ENCODE measurements at places on chromosomes 12 and 14. TPM values are rescaled to one million over a fixed set of nuclear protein-coding genes. Genes with fewer than 3 reads are reported as not detected.

DNA sequence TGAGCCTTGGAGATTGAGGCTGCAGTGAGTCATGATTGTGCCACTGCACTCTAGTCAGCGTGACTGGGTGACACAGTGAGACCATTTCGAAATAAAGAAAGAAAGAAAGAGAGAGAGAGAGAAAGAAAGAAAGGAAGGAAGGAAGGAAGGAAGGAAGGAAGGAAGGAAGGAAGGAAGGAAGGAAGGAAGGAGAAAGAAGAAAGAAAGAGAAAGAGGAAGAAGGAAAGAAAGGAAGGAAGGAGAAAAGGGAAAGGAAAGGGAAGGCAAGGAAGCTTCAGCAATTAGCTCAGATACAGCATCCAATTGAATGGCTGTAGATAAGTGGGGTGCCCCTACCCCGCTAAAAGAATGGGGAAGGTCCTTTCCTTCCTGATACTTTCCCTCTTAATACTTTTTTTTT, 9.5 kb upstream of the NAA30 start:
- no peak for DNase-seq

GRCh38 chr12:11895421-11896078, 175.2 kb upstream of the BCL2L14 start:
- no peak for DNase-seq

- no peak for DNase-seq
Measured at GRCh38 chr12:4133029-4133428, 140.5 kb upstream of the CCND2 start.

DNA sequence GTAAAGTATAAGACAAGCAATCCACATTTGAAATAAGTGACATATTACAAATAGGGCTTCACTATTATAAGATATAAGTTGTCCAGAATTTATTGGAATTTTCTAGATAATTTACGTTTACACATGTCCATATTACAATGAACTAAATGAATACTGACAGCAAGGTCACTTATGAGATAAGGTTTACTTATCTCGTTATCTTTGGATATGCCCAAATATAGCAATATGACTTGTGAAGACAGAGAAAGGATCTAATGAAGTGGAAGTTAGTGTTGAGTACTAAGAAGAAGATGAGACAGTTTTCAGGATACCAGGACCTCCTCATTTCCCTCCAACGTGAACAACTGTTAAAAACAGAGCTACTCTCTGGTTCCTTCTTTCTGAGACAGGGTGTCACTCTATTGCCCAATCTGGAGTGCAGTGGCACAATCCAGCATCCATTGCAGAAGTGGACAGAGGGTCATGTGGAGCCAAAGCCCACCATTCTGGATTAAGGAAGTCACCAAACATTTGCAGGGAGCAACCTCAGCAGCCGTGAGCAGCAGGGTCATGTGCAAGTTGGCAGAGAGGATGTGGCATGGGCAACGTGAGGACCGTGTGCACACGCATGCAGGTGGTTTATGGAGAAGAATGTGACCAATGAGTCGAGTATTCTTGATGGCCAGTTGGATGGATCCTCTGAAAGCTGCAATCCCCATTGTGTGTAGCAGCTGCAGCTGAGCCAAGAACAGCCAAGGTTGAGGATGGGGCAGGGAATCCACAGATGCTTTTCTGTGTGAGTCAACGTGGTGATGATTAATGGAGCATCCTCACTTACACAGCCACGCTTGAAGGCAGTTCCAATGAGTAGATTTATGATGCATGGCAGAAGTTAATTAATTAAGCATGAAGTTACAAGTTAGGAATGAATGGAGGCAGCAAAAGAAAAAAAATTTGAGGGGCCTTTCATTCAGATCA, 111.0 kb downstream of the BICD1 start:
- DNase-seq, result no peak

DNA sequence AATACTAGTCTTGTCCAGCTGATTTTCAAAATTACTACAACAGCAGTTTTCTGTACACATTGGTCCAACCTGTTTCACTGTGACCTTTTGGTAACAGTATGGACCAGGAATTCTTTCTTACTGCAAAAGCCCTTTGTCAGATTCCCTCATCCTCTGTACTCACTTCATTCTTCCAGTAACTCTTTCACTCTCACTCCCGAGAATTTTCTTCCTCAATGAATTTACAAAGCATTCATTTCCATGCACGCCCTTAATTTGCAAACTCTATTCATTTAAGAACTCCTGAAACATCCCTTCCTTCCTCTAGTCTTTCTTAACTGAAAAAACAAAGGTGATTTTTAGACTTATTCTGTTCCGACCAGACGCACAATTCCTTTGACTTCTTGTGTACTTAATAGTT, 238.2 kb downstream of the NELL2 start:
- no peak for DNase-seq

GRCh38 chr14:51871846-51872245, 11.4 kb downstream of the GNG2 start:
- no peak for DNase-seq

- no peak for DNase-seq
Measured at GRCh38 chr12:5506295-5506694, 74.4 kb downstream of the NTF3 start.

- no peak for DNase-seq
Measured at GRCh38 chr12:2229661-2230539, 177.1 kb downstream of the CACNA1C start.

Gene STAB2
- total RNA-seq, result not detected

GRCh38 chr12:45268672-45269411, 52.9 kb downstream of the ANO6 start:
- peak; percentile 76 for DNase-seq

DNA sequence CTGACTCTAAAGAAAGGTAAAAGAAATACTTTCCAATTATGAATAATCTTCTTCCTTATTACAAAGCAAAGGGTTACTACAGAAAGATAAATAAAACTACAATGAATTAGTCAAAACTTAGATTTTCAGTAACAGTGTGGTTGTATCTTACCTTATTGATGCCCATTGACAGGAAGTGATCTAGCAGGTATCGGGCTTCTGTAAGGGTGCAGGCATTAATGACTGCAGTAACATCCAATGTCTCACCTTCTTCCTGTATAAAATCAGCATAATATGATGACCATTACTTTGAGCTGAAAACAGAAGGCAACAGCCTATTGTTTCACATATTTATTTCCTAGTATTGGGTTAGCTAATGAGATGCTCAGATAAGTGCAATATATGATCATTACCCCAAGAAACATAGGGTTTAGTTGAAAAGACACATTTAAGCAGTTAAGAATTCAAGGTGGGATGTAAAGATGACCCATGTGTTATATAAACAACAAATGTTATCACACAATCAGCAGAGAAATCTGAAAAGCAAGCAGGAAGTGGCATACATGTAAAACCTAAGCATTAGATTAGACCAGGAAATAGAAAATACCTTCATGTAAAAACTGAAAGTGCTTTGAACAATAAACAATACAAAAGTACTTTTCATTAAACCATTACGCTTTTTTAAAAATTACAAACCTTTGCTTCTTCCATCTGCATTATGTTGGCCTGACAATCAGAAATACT, 111.2 kb downstream of the KIF21A start:
- DNase-seq, result no peak

Gene TMEM260
- 35.9 TPM for total RNA-seq

DNA sequence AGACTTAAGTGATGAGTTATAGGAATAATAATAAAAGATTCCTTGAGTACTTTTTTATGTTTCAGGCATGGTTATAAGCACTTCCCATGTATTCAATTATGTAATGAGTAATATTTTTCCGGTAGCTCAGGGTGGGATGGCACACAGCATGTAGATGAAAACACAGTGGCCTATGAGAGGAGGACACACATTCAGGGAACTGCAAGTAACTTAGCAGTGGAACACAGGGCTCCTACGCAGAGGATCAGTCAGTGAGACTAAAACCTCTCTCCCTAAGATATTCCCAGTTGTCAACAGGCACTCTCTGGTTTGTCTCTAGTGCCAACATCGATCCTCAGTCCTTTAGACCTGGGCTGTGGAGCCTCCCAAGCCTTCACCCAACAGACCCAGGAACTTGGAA, 219.4 kb downstream of the DIO2 start:
- no peak for DNase-seq

DNA sequence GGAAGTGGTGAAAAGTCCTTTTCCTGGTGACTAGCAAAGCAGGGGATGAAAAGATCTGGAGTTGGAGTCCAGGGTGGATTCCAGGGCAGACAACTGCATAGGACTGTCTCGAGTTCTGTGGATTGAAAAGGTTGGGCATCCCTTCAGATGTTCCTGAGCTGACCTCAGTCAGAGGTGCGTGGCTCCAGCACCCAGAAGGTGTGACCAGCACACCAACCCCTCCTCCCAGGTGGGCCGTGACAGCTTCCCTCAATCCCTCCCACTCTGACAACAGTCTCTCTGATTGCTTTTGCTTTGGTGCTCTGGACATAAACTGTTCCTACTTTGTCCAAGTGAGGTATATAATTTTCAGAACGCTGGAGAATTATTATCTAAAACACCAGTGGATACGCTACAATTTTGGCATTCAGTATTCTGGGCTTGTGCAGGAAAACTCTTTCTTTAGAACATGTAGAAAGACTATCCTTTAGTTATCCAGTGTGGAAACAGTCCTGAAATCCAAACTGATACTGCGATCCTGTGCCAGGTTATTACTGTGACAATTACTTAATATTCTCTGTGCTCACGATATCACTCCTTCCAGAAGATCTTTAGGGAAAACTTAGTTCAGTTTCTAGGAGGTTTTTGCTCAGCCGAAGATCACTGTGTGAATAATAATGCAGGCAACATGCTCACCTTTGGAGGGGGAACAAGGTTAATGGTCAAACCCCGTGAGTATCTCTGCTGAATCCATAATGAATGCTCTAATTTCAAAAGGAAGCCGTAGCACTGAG, 87.9 kb downstream of the DAD1 start:
- DNase-seq, result no peak

DNA sequence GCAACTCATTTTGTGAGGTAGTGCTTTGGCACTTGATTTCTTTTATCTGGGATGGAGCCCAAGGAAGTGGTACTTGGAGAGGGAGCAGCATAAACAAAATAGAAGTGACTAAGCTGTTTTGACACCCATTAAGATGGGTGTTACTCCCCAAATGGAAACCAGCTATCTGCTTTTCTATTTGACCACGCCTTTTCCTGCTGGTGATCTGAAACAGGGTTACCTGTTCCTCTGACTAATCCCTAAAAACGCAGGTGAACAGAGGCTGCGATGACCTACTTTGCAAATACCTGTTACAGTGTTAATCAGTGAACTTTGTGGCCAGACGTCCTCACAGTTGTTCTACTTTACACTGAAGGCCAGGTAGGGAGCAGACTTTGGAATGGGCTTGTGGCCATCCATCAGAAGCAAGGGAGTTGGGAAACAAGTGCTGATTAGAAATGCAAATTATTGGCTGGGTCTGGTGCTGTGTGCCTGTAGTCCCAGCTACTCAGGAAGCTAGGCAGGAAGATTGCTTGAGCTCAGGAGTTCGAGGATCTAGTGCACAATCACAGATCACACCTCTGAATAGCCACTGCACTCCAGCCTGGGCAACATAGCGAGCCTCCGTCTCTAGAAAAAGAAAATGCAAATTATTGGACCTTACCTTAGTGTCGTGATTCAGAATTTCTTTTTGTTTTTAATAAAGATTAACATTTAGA, 58.3 kb upstream of the HECTD1 start:
- no peak for DNase-seq

- no peak for DNase-seq
Measured at GRCh38 chr12:3049611-3050249, 27.4 kb upstream of the TSPAN9 start.

DNA sequence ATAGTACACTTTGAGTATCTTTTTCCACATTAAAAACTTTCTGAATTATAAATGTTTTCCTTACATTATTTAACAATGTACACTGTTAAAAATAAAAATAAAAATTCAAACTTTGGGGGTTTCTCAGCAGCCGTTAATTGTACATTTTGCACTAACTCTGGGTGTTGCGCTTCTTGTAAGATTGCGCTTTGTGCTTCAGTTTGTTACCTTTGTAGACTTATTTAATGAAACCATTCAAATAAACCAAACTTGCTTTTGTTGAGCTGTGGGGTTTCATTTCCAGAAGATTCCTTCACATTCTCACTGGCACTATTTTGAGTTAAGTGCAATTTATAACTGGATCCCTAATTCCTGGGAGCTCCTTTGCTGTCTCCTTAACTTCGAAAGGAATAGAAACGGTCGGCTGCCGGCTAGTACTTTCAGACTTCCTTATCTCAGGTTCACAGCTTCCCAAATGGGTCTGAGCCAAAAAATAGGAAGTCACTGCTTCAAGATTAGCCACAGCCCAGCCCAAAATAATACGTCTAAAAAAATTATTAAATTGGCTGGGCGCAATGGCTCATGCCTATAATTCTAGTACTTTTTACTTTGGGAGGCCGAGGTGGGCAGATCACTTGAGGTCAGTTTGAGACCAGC, 38.2 kb downstream of the RAD52 start:
- DNase-seq, result no peak

Gene KLHL33
- not detected for total RNA-seq

- DNase-seq, result no peak
Measured at GRCh38 chr12:25102402-25102801, 92.6 kb downstream of the DNAI7 start.

DNA sequence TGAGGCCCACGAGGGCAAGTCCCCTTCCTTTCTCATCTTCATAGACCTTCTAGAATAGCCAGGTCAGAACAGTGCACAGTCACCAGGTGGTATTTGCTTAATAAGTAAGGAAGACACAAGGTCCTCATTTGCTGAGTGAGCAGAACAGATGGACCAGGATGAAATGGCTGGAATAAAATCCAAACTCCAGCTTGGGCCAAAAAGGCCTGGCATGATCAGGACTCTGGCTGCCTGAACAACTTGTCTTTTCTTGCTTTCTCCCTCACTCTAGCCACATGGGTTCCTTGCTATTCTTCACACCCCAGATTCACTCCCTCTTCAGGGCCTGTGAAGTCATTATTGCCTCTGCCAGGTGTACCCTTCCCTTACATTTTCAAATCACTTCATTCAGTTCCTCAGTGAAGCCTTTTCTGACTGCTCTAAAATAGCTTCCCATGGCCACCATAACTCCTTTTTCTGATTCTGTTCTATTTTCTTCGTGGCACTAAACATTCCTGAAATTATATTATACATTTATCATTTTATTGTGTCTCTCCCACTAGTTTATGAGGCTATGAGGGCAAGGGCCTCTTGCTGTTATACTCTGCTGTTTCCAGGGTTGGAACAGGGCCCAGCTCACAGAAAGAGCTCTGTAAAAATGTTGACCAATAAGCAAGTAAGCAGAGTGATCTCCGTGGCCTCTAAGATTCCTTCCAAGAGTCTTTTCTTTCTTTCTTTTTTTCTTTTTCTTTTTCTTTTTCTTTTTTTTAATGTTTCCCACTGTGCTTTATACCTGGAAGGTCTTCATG, 150.8 kb downstream of the TTC8 start:
- DNase-seq, result no peak

- DNase-seq, result no peak
Measured at GRCh38 chr12:120010661-120011230, 21.7 kb downstream of the BICDL1 start.

DNA sequence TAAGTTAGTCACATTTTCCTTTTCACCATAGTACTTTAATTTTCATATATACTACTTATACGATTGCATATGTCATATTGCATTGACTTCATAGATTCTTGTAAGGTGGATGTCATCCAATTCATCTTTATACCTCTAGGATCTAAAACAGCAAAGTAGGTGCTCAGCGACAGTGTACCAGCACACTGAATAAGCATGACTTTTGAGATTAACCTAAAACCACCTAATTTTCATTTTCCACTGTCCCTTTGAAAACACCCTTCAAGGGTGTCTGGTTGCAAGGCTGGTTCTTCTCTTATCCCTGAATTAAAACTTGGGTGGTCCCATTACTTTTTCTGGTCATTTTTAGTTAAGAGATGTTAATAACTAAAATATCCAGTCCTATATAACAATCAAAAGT, 4.4 kb downstream of the GPR19 start:
- DNase-seq, result no peak
